ENCODE measurements at places on chromosomes 1 and 21. TPM values are rescaled to one million over a fixed set of nuclear protein-coding genes. Genes with fewer than 3 reads are reported as not detected.

The PCBP3 gene
- 1.3 TPM for total RNA-seq

- no peak for DNase-seq
Measured at GRCh38 chr1:87852410-87853161, 523.9 kb downstream of the LMO4 start.

DNA sequence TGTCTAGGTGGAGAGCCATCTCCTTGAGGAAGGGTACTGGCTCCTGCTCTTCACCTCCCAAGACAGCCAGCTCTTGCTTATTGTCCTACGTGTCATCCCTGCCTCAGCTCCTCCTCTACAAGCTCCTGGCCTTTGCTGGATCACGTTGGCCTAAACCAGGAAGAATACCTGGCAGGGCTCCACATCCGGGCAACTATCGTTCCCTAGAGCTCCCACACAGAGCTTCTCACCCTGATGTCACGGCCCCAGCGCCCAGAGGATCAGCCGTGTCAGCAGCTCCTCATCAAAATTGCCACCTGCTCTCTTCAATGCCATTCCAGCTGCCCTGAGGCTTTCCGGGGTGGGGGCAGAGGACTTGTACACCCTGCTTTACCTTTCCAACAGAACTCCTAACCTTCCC is 1.9 kb upstream of the TPM3 start:
- no peak for DNase-seq

DNA sequence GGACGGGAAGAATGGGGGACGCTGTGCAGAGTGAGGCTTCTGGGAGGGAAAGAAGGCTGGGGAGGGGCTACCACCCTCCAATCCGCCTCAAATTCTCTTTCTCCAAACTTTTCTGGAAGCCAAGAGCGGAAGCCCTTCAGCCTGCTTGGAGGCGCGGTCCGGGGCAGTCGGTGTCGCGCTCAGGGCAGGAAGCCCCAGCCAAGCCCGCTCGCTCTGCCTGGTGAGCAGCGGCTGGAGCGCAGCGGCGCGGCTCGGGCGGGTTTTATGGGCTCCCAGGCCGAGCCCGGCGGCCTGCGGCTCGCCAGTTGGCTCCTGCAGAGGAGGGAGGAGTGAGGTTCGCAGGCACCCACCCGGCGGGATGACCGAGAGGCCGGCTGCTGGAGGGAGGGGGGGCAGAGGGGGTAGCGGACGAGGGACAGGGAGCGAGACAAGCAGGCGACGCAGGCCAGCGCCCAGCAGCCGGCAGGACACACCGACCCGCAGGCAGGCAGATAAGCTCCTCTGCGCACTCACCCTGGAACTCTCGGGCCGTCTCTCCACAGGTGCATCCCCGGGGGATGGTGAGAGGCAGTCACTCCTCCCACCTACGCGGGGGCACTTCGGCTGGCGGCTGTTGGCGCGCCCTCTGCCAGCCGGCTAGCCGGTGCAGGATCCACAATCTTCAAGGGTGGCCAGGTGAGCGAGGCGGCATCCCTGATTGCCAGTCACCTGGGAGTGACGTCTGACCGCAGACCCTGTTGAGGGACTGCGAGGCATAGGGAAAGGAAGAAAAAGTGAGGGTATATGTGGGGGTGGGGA is at the start of gene AVPR1B:
Gene AVPR1B (minus strand): TSS at position 238 of the 798 bp plus-strand sequence. CDS start 498 bp downstream, outside the sequence.
- DNase-seq: peak; percentile 18

DNA sequence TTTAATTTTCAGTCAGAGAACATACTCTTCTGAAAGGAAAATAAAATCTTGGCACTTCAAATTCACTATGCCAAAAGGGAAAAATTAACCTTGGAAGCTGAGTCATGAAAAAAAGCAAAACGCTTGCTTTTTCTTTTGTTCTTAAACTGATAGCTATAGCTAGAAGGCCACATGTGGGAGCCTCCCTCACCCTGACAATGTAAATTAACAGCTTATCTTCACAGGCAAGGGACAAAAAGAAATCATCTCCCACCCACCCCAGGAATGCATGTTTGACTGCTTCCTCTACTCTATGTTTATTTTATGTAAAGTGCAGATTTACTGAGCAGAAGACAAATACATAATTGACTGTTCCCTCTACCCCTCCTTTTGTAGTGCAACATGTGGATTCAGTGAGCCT is 38.0 kb downstream of the EBNA1BP2 start:
- no peak for DNase-seq
